ENCODE measurements at places on chromosomes 6 and 20.

DNA sequence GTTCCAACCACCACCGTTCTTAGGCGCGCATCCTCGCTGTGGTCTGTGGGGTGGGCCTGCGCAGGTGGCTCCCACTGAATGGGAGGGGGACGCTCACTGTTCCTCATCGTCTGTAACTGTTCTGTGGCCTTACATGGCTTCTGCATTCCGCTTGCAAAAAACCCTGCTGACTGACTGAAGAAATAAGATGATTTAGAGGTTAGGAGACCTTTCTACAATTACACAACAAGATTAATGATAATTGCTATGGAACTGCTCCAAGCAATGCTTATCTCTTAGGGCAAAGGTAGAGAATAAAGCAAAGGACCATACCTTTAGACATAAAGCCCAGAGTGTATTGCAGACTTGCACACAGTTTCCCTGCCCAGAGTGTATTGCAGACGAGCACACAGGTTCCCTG is 14.4 kb upstream of the DACT2 start:
- no peak for DNase-seq

- no peak for DNase-seq
Measured at GRCh38 chr20:1890469-1891262, 4.5 kb upstream of the SIRPA start.

GRCh38 chr20:50772420-50773185 is 22.3 kb upstream of the BCAS4 start:
- DNase-seq, result no peak

DNA sequence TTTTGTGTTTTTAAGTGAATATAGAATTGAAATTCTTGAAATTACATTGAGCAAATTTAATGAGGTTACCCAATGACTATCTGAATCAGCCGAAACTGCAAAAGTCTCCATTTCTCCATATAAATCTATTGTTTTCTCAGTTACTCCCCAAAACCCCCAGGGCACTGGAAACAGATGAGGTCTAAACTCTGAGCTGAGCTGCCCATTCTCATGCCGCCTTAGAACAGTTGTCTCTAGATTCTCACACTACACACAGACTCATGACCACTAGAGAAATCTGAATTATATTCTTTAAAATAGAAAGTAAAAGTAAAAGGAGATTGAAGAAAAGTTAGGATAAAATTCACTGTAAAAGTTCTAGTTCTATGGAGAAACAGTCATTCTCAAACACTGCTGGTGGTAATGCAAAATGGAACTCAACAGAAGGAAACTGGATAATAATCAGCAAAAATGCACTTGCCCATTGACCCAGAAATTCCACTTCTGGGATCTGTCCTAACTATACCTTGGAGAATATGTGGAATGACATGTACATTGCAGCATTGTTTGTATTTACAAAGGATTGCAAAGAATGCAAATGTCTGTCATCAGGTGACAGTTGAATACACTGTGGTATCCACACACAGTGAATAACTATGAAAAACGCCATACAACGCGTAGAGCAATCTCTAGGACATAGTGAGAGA is 125.5 kb downstream of the IPCEF1 start:
- DNase-seq, result no peak

- DNase-seq, result no peak
Measured at GRCh38 chr20:51513545-51513944, 29.0 kb downstream of the NFATC2 start.

GRCh38 chr6:52022675-52023074 is 64.7 kb downstream of the PKHD1 start:
- no peak for DNase-seq

GRCh38 chr6:34315780-34316179 is 67.0 kb upstream of the SMIM29 start:
- no peak for DNase-seq

DNA sequence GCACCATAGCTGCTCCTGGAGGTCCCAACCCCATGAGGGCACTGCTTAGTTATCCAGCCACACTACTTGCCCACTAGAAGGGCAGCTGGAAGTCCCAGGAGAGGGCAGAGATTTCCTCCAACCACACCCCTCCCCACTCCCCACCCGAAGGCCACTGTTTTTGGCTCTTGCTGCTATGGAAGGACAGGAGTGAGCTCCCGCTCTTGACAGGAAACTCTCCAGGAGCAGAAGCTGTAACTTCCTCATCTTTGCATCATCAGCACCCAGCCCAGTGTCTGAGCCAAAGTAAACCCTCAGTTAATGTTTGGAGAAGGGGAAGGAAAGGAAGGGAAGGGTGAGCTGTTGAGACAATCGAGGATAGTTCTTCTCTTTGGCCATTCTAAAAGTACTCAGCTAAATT is 120.7 kb downstream of the MTFR2 start:
- DNase-seq, result no peak

DNA sequence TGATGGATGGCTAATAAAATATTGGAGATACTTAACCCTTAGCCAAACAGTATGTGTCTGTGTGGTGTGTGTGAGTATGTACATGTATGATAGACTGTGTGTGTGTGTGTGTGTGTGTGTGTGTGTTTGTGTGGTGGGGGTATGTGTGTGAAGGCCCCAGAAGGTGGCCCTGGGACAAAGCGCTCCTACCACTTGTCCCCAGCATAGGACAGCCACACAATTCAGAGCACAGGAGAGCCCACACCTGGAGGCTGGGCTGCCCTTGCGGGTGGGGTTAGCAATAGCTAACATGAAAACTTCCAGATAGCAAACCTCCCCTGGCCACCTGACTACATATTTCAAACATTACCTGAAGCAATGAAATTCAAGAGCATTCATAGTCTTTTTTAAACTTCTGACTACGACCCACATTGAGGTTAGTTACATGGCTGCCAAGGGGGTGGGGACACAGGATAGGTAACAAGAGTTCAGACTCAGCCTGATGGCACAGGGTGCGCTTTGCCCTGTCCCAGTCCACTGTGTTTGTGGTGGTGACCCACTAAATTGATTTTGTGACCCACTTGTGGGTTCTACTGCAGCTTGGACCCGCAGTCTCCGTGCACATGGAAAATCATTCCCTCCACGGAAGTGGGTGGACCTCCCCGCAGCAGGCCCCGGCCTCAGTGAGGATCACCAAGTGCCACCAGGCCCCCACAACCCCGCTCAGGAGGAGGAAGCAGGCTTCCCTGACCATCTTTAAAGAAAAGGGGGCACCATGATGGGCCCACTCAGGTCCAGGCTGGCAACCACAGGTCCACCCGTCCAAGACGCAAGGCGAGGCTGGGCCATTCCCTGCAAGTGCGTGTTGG is 34.8 kb downstream of the ZC3H12D start:
- no peak for DNase-seq

- DNase-seq, result no peak
Measured at GRCh38 chr6:44650947-44651346, 263.4 kb downstream of the CDC5L start.

GRCh38 chr6:112432853-112433252 is 85.7 kb downstream of the RFPL4B start:
- DNase-seq, result no peak

DNA sequence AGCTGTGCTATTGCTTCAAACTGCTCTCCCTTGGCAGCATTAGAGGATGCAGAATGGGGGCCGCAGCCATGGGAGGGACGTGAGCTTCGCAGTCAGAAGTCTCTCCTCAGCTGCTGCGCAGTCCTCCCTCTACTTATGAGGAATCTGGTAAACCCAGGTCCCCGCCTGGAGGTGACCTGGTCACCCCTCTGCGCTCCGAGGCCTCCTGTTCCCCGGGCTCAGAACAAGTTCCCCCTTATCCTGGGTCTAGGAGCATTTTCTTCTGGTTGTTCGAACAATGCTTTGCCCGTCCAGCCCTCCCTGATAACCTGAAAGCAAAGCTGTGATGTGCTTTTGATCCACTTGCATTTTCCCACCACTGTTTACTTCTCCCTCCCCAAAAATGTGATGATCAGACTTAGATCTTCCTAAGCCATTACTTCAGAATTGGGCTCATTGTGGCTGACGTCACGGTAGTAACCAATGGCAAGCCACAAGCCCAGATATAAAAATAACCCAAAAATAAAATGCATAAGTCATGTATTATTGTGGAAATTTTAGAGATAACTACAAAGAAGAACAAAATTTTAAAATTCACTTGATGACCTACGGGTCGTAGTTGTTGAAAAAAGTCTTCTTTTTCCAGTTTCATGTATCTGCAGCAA is 80.7 kb downstream of the SERAC1 start:
- DNase-seq, result no peak

GRCh38 chr20:44186201-44186600 is 787 bp downstream of the JPH2 start:
- no peak for DNase-seq

- DNase-seq, result no peak
Measured at GRCh38 chr6:40794586-40794985, 207.4 kb upstream of the LRFN2 start.

DNA sequence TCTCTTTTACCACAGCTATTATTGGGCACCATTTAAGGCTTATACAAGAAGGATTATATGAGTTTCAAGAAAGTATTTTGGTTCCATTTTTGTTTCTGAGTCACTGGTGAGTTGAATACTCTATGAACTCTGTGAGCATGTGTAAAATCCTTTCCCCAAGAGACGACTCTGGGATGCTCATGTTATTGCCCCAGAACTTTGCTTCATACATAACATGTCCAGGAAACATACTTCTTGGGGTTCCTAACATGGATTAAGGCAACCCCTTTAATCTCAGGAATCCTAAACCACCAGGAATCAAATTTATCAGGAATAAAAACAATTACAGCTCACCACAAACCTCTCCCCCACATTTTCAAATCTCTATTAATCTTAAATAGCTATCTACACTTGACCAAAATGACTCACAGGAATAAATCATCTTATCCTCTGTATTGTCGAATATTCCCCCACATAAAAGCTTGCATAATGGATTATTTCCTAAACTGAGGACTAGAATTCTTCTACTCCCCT is 117.5 kb upstream of the COL21A1 start:
- DNase-seq, result no peak

DNA sequence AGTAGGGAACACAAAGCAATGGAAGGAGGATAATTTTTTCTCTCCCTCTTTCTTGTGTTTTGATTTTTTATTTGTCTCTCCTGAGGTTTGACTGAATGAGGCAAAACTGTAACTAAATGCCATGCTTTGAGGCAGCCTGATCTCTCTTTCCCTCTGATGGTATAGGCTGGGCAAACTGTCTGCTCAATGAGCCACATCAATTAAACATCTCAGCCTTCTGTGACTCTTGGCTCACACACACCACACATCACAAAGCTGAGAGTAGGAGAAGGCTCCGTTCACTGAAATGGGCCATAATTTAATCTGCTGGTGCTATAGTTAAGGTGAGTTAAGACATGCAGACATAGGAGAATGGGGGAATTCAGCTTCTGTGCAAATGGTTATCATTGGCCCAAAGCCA is 28.1 kb upstream of the SCGN start:
- DNase-seq, result no peak

DNA sequence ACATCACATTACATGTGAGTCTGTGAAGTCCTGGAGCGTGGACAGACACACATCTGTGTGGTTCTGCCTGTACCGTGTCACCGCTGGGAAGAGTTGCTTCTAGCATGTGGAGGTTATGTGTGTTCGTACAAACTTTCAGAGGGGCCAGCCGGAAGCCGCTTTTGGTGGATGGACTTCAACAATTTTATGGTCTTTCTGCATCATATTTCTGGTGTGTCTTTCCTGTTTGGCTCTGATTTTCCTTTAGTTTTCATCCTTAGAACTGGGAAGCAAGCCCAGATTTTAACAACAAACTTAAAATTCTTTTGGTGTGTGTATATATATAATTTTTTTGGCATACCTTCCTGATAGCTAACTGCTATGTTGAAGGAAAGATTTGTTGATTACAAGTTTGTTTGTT is 71.2 kb downstream of the TIAM2 start:
- DNase-seq, result no peak

DNA sequence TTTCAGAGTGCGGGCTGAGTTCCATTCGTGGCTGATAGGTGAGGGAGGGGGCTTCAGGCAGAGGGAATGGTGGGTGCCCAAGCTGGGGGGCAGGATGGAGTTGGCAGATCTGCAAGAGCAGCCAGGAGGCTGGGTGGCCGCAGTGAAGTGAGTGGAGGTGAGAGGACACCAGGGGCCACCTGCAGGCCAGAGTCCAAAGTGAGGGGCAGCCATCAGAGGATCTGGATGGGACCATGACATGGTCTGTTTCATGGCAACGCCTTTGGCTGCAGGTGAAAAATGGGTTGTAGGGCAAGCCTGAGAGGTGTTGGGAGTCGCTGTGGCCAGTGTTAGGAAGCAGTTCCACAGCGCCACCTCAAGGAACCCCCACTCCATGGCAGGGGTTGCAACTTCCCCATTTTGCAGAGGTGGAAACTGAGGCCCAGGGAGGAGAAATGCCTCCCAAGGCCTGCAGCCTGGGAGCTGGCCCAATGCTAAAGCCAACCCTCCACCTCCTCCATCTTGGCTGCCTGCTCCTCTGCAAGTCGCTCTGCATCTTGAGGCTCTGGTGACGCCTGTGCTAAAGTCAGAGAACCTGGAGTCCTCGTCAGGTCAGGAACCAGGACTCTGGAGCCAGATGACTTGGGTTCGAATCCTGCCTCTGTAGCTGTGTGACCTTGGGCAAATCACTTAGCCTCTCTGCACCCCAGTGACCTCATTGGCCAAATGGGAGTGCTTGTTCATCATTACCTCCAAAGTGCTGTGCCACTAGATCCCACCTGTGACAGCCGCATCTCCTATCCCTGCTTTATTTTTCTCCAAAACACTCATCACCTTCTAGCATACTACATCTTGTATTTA is 153.8 kb downstream of the CEBPB start:
- DNase-seq, result no peak

GRCh38 chr6:157795841-157796240 is 27.2 kb upstream of the SNX9 start:
- no peak for DNase-seq

Data from NCI-H1417 (cell line).